ENCODE measurements at places on chromosomes 4 and X.

GRCh38 chr4:10181745-10182445 is 65.3 kb upstream of the WDR1 start:
- DNase-seq: no peak

DNA sequence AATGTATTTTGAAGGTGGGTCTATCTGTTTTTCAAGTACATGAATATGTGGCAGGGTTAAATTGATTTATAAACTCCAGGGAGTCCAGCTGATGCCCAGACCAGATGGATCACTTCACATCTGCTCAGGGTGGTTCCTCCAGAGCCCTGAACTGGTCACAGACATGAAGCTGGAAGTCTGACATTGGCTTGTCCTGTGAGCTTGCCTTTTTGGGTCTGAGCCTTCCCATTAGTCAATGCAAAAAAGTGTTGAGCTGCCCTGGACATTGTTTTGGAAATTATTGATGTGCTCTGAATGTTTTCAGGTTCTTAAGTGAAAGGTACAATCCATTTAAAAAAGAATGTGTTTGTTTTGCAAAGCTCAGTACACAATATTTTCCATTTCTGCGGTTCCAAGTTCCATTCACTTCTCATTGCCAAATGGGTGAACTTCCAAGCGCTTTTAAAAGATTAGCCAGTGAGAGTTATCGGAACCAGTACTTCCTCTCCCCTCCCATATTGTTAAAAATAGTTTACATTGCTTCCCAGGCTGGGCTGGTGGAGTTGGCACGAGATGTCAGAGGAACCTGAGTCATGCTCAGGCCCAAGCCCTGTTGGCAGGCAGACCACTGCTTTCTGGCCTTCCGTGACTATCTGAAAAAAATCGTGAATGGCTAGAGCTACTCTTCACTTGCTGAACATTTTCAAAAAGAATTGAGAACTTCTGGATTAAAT is 52.1 kb downstream of the PDGFRA start:
- no peak for DNase-seq

GRCh38 chr4:105845559-105845958 is 49.7 kb upstream of the NPNT start:
- no peak for DNase-seq

- no peak for DNase-seq
Measured at GRCh38 chrX:21675931-21676330, 17.8 kb upstream of the KLHL34 start.

DNA sequence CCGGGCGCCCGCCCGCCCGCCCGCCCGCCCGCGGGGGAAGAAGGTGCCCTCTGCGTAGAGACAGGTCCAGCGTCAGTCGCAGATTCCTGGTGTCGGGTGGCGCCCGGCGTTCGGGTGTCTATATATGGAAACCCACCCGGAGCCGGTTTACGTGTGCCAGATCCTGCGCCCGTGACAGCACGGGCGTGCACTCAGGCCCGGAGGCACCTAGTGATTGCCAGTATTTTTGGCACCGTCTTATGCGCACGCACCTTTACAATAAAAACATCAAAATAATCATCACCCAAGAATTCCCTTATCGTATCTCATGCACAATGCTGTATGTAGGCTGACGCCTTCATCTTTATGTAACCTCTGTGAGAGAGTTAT is 519 bp downstream of the SLC25A4 start:
- DNase-seq: no peak

- no peak for DNase-seq
Measured at GRCh38 chr4:138032222-138032621, 209.9 kb downstream of the SLC7A11 start.

GRCh38 chrX:39377157-39377556 is 575.9 kb downstream of the MID1IP1 start:
- DNase-seq: no peak

DNA sequence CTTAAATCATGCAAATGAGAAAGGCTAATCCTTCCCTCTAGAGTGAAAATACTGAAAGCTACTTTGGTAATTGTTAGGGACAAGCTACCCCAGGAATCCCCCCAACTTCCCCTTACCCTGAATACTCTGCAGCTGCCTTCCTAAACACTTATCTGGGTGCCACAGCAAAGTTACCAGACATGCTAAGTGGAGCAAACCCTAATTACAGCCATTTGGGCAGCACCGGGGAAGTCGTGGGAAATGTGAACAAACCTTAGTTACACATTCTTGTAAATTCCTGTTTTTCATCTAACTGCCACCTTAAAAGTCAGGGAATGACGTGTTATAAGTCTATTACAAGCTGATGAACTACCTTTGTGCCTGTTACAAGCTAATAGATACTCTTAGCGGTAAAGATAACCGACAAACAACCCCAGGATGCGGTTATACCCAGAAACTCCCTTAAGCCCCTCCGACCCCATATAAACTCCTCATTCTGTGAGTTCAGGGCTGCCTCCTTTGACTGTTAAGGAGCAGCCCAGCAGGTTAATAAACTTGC is 66.0 kb upstream of the PLAC8 start:
- DNase-seq: no peak

- DNase-seq: peak; percentile 10
Measured at GRCh38 chr4:82138374-82138773, 235.4 kb downstream of the HNRNPD start.

- no peak for DNase-seq
Measured at GRCh38 chr4:153067376-153067775, 131.3 kb downstream of the FHDC1 start.

- no peak for DNase-seq
Measured at GRCh38 chrX:23742174-23742696, 841 bp downstream of the ACOT9 start.

DNA sequence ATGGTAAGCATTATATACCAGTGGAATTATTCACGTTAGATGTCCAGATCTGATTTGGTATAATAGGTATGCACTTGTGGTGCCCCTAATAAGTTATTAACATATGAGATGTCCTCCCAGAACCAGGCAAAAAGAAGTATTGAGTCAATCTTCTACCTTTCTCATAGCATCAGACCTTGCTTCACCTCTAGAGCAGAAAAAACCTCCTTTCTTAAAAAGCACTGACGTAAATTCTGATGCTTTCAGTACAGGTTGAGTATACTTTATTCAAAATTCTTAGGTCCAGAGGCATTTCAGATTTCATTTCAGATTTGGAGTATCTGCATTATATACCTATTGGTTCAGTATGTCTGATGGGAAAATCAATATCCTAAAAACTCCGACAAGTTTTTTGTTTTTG is 22.4 kb downstream of the LEF1 start:
- DNase-seq: no peak

GRCh38 chrX:119688911-119689321 is 4.1 kb downstream of the SEPTIN6 start:
- no peak for DNase-seq

GRCh38 chr4:143768007-143768591 is 67.6 kb upstream of the FREM3 start:
- no peak for DNase-seq

Measured in stimulated activated CD4-positive, alpha-beta T cell treated with anti-CD3 and anti-CD28 coated beads, TNF-alpha, amount 100 ng/mL, for 48 hours (primary cell).